A549 treated with dexamethasone at 1 μM for 4 hours (cell line): ENCODE measurements at places on chromosomes 7 and 10. TPM values are rescaled to one million over a fixed set of nuclear protein-coding genes. Genes with fewer than 3 reads are reported as not detected.

The CFAP69 gene
- 1.2 to 2.3 TPM (median 2.0 TPM) in 5 replicates for total RNA-seq

The STK17A gene
- total RNA-seq: 21.7 to 24.5 TPM (median 23.5 TPM) in 5 replicates

The PTPRZ1 gene
- total RNA-seq: not detected in 5 replicates

The CYP26C1 gene
- total RNA-seq: 0.02 TPM in 1 of 5 replicates, not detected in the others

The TLX1 gene
- total RNA-seq: 0.04 TPM in 1 of 5 replicates, not detected in the others

The DNAH11 gene
- total RNA-seq: 0.25 to 0.75 TPM (median 0.35 TPM) in 5 replicates

The MMRN2 gene
- 0.66 to 1.5 TPM (median 0.81 TPM) in 5 replicates for total RNA-seq

The AP4M1 gene
- 12.2 to 13.3 TPM (median 12.9 TPM) in 5 replicates for total RNA-seq

The CYP2C8 gene
- not detected in 5 replicates for total RNA-seq

The SPDYE2 gene
- total RNA-seq: not detected in 5 replicates

The NUDT13 gene
- total RNA-seq: 2.4 to 3.7 TPM (median 2.7 TPM) in 5 replicates

The GRM3 gene
- total RNA-seq: not detected in 5 replicates

The PDZD7 gene
- 0.35 to 0.94 TPM (median 0.81 TPM) in 5 replicates for total RNA-seq

The SH2B2 gene
- 1.4 to 3.5 TPM (median 2.7 TPM) in 5 replicates for total RNA-seq

The GRB10 gene
- 47.3 to 61.4 TPM (median 56.9 TPM) in 5 replicates for total RNA-seq

The SP8 gene
- total RNA-seq: not detected in 5 replicates

The ACADSB gene
- total RNA-seq: 6.5 to 11.9 TPM (median 9.4 TPM) in 5 replicates

The MYH16 gene
- total RNA-seq: 0.25 to 0.70 TPM (median 0.40 TPM) in 5 replicates

The DKK1 gene
- total RNA-seq: 360 to 484 TPM (median 396 TPM) in 5 replicates

The CNNM1 gene
- 24.4 to 34.0 TPM (median 28.5 TPM) in 5 replicates for total RNA-seq

The FAM25G gene
- total RNA-seq: 0.83 to 0.92 TPM in 2 of 5 replicates, not detected in the others

The GIMAP4 gene
- not detected in 5 replicates for total RNA-seq

The FAM25A gene
- total RNA-seq: not detected in 5 replicates

The ZNF239 gene
- total RNA-seq: 2.0 to 2.4 TPM (median 2.1 TPM) in 5 replicates

The CABCOCO1 gene
- total RNA-seq: 0.12 to 0.34 TPM (median 0.25 TPM) in 5 replicates

The ZNF488 gene
- 10.6 to 13.9 TPM (median 13.1 TPM) in 5 replicates for total RNA-seq

The SLC18A3 gene
- 0.04 to 0.06 TPM in 2 of 5 replicates, not detected in the others for total RNA-seq

The GNAT3 gene
- total RNA-seq: not detected in 5 replicates

The ITIH5 gene
- 0.04 to 0.14 TPM (median 0.08 TPM) in 5 replicates for total RNA-seq

The GRM8 gene
- 0.09 TPM in 1 of 5 replicates, not detected in the others for total RNA-seq

The UCN3 gene
- not detected in 5 replicates for total RNA-seq

The HOXA4 gene
- total RNA-seq: 1.6 to 2.2 TPM (median 1.7 TPM) in 5 replicates

The DNAJC9 gene
- 45.4 to 50.9 TPM (median 46.3 TPM) in 5 replicates for total RNA-seq

The ADIRF gene
- total RNA-seq: 0.14 TPM in 1 of 5 replicates, not detected in the others

The C10orf62 gene
- total RNA-seq: 0.07 to 0.20 TPM (median 0.11 TPM) in 4 of 5 replicates, not detected in the other

The ZNF804B gene
- not detected in 5 replicates for total RNA-seq

The NAT16 gene
- 0.09 to 0.21 TPM (median 0.12 TPM) in 5 replicates for total RNA-seq

The HOXA7 gene
- 4.7 to 5.5 TPM (median 4.8 TPM) in 5 replicates for total RNA-seq

The STK31 gene
- total RNA-seq: 0.59 to 0.90 TPM (median 0.80 TPM) in 5 replicates

The DLX5 gene
- 0.08 TPM in 2 of 5 replicates, not detected in the others for total RNA-seq

The PON1 gene
- 0.64 to 0.88 TPM (median 0.73 TPM) in 5 replicates for total RNA-seq

The NPC1L1 gene
- 0.06 to 0.12 TPM (median 0.09 TPM) in 5 replicates for total RNA-seq

The VPS37D gene
- 3.1 to 5.0 TPM (median 4.5 TPM) in 5 replicates for total RNA-seq

The PRR15 gene
- total RNA-seq: 4.7 to 7.1 TPM (median 5.0 TPM) in 5 replicates

The SKAP2 gene
- total RNA-seq: 13.3 to 23.5 TPM (median 20.7 TPM) in 5 replicates

The RNF32 gene
- total RNA-seq: 0.70 to 2.1 TPM (median 1.5 TPM) in 5 replicates

The VGF gene
- 9.7 to 28.7 TPM (median 20.3 TPM) in 5 replicates for total RNA-seq

The CAV2 gene
- 168 to 193 TPM (median 191 TPM) in 5 replicates for total RNA-seq
